ENCODE measurements at places on chromosomes 6 and 20.
A peak's percentile ranks its signal among the peaks of the same experiment; 100 is the strongest.

DNA sequence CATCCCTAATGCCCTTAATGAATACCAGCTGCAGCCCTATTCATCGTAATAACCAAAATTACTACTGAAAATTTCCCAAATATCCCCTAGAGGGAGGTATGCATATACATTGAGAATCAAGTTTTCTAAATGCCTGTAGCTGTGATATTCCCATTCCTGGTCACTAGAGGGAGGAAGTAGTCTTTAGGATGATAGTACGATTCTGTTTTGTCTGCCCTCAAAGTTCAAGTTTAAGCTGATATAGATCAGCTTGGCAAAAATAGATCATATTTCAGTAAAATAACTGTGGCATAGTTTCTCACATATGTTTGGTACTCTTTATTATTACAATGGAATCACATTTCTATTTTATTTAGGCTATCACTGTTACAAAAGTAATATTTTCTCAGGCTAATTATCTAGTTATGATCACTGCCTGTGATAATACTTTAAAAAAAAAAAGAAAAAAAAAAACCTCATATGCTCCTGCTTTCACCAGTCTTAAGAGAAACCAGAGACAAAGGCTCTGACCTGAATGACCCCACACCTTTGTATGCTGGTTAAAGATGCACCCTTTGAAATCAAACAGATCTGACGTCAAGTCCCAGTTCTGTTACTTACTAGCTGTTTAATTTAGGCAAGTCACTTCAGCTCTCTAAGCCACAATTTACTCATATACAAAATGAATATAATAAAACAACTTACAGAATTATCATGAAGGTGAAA is 11.0 kb downstream of the TSPYL1 start:
- no peak for DNase-seq

- no peak for DNase-seq
These were observed 25.3 kb downstream of the RIPOR2 start for GRCh38 chr6:24910331-24910960.

GRCh38 chr6:128339635-128340450 is 180.6 kb downstream of the PTPRK start:
- DNase-seq, result no peak

GRCh38 chr20:10216146-10216791 is 2.4 kb upstream of the SNAP25 start:
- DNase-seq, result no peak

GRCh38 chr6:34992376-34992775 is 103.3 kb downstream of the ANKS1A start:
- DNase-seq, result no peak

GRCh38 chr6:1890987-1891386 is 281.3 kb downstream of the FOXC1 start:
- no peak for DNase-seq

- DNase-seq, result peak; percentile 17
These were observed 132.1 kb downstream of the HUS1B start for GRCh38 chr6:524803-525202.

- DNase-seq, result no peak
These were observed 17.3 kb upstream of the WFDC2 start for GRCh38 chr20:45452238-45452637.

GRCh38 chr6:86107985-86108384 is 465.3 kb upstream of the SYNCRIP start:
- DNase-seq, result no peak

DNA sequence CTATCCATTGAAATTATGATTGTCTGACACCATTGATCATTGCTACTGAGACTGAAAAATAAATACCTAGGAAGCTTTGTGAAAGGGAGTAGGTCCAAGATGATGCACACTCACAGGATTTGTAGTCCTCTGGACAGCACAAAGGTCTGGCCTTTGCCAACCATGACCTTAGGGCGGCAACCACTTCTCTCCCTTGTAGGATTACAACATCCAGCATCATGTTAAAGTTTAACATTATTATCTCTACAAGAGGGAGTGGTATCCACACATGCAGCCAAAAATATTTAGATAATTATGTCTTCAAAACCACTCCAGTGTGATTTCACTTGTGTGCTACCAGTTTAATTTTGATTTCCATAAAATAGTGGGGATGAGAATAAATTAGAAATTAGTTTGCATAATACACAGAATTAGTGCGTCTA is 51.1 kb upstream of the NHSL1 start:
- no peak for DNase-seq

GRCh38 chr20:47675190-47676142 is 109.8 kb downstream of the SULF2 start:
- no peak for DNase-seq

DNA sequence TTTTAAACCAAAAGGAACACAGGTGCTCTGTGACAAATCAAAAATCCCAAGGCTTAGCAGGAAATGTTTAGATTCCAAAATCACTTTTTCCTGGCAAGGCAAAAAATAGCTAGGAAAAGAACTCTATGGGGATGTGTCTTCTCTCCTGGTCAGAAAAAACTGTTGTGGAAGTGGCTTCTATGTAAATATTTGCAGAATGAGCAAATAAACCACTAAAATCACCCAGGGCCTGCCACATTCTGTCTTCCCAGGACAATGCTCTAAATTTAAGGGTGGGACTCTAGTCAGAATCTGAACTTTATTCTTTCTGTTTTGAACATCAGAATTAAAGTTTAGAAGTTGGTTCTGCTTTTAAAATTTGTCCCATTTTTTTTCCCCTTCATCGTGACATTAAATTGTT is 29.3 kb downstream of the GCM1 start:
- no peak for DNase-seq

DNA sequence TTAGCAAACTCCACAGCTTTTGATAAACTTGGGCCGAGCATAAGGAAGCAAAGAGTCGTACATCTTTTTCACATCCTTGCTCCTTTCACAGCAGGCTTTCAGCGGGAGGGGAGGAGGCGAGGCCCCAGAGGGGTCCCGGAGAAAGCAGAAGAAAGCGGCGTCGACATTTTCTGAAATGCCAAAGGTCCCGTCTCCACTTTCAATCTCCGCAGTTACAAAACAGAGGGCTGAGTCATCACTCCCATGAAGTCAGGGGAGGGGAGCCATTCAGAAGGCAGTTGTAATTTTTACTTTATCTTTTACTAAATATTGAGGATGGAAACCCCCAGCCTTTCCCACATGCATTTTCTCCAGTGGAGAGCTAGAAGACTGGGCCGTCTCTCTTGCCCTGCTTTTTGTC is 174.2 kb upstream of the THBS2 start:
- DNase-seq, result no peak

- DNase-seq, result no peak
These were observed 247.7 kb downstream of the SOD2 start for GRCh38 chr6:159445351-159445750.

- DNase-seq, result no peak
These were observed 28.1 kb upstream of the SLC22A23 start for GRCh38 chr6:3484946-3485345.

DNA sequence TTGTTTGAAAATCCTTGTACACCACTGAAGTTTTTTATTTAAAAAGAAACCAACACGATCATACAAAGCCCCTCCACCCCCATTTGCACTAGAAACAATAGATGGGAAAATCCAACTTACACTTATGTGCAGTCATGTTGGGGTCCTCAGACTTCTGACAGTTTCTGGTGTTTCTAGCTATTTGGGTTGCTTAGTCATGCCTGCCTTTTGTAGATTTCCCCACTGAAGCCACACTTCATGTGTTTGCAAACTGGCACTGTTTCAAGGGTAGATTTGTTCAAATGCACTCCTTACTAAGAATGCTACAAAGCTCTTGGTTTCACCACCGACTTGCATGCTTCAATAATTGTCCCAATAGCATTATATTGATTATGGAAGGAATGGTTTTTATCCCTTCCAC is 1.5 kb downstream of the SH3BGRL2 start:
- DNase-seq, result no peak

- no peak for DNase-seq
These were observed 6.3 kb downstream of the MYB start for GRCh38 chr6:135187372-135187771.

- DNase-seq, result no peak
These were observed 13.4 kb downstream of the MTFR2 start for GRCh38 chr6:136236466-136237293.

DNA sequence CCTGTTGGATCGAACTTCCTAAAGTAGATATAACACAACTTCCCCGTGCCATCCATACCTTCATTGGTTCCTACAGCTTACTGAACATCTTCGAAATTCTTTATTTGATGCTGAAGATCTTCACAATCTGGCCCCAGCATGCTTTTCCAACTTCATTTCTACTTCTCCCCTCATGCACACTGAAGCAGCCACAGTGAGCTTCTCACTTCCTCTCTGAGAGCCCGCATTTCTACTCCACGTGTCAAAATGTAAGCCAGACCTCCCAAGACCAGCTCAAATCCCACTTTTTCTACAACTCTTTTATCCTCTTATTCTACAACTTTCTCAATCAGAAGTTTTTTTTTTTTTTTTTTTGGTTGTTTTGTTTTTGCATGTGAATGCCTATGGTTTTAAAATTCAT is 254.7 kb downstream of the GMPR start:
- no peak for DNase-seq

- no peak for DNase-seq
These were observed 26.5 kb upstream of the CNKSR3 start for GRCh38 chr6:154536999-154537398.

- no peak for DNase-seq
These were observed 68.7 kb upstream of the SNX9 start for GRCh38 chr6:157754351-157754750.

DNA sequence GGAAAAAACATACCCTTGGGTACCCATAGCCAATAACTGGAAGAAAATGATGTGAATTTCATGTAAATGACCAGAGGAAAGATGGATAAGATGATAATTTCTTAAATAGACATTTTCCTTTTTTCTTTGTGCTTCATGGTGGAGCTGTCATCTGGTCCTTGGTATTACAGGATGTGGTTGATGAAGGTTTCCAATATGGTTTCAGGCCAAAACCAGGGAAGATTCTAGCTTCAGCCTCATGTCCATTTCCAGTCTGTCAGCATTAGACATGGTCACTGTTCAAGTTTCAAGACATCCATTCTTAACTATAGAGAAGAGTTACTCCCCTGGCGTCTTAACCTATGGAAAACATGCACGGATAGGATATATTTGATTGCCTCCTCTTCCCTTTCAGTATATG is 63.6 kb downstream of the SSR1 start:
- DNase-seq, result no peak

- no peak for DNase-seq
These were observed 768.5 kb upstream of the GJE1 start for GRCh38 chr6:141364232-141364631.

GRCh38 chr20:13717631-13718044 is 67.1 kb downstream of the ESF1 start:
- DNase-seq, result no peak

GRCh38 chr6:2038092-2038491 is 207.3 kb downstream of the GMDS start:
- peak; percentile 3 for DNase-seq

GRCh38 chr6:153207006-153207405 is 75.9 kb upstream of the RGS17 start:
- no peak for DNase-seq

DNA sequence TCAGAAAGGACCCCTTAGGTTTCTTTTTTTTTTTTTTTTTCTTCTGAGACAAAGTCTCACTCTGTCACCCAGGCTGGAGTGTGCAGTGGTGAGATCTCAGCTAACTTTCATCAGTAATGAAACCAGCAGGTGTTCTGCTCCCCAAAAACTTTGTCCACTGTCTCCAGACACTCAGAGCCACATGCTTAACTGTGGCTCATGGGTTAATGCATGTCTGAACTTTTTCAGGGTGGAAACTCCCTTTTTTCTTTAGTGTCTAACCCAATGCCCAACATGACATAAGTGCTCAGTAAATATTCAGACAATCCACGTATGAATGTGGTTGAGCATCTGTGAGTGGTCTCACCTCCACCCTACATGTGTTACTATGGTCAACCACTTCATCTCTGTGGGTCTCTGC is 45.4 kb downstream of the MYB start:
- no peak for DNase-seq

DNA sequence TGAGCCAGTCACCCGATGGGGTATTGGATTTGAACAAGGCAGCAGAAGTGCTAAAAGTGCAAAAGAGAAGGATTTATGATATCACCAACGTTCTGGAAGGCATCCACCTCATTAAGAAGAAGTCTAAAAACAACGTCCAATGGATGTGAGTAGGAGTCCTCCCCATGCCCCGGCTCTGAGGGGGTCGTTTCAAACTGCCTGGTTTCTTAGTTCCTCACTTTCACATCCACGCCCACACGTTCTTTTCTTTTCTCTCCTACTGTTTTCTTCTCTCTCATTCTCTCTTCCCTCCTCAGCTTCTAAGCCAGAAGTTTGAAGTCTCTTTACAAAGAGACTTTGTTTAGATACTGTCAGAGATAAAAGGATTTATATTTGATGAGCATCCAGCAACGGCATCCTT is 53.0 kb upstream of the CDKAL1 start:
- no peak for DNase-seq

DNA sequence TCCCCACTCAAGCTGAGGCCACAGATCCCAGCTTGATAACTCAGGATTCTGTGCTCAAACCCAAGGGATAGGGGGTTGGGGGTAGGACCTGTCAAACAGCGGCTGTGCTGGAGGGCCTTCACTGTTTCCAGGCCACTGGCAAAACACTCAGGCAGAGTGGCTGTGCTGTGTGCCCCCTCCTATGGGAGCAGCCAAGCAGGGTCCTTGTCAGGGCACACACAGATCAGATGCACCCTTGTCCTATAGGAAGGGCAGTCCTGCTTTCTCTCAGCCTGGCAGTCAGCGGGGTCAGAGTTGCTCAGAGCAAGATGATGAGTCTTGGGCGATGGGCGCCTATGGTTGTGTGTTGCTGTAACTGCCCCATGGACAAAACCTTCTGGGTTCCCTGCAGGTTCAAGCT is 554.8 kb downstream of the TBC1D32 start:
- no peak for DNase-seq

DNA sequence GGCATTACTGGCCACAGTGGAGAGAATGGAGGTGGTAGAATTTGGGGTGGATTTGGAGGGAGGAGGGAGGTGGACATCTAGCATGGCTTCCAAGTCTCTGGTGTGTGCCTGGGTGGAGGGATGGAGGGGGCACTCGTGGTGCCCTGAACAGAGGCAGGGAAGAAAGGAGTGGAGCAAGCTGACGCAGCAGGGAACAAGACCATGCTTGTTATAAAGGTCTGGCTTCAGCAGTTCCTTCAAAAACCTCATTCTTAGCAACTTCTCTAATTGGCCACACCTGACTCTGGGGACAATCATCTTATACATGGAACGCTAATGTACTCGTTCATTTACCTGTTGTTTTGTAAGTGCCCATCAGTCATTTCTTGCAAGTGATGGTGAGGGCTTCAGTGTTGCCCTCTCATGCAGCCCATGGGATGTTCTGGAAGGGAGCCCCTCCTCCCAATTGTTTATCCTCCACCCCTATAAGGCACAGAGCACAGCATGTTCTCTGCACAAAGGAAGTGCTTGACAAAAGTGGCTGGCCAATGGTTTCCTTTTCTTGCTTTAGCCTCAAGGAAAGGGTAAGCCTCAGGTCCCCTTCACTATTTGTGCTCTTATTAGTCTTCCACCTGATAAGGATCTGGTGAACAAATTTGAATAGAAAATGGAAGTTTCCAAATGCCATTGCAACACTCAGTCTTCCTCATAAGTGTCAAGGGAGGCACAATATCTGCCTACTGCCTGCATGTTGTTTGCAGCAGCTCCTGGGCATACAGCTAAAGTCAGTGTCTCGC is 39.3 kb downstream of the GFOD1 start:
- no peak for DNase-seq
